Fibroblast of upper back skin (primary cell): ENCODE measurements at places on chromosomes 3 and 15.
A peak's percentile ranks its signal among the peaks of the same experiment; 100 is the strongest.

- no peak for DNase-seq
Measured at GRCh38 chr3:46375218-46375617, 4.5 kb downstream of the CCR5 start.

GRCh38 chr15:38874464-38874863, 309.9 kb upstream of the RASGRP1 start:
- no peak for DNase-seq

GRCh38 chr15:74025436-74025835, 30.9 kb downstream of the PML start:
- no peak for DNase-seq

DNA sequence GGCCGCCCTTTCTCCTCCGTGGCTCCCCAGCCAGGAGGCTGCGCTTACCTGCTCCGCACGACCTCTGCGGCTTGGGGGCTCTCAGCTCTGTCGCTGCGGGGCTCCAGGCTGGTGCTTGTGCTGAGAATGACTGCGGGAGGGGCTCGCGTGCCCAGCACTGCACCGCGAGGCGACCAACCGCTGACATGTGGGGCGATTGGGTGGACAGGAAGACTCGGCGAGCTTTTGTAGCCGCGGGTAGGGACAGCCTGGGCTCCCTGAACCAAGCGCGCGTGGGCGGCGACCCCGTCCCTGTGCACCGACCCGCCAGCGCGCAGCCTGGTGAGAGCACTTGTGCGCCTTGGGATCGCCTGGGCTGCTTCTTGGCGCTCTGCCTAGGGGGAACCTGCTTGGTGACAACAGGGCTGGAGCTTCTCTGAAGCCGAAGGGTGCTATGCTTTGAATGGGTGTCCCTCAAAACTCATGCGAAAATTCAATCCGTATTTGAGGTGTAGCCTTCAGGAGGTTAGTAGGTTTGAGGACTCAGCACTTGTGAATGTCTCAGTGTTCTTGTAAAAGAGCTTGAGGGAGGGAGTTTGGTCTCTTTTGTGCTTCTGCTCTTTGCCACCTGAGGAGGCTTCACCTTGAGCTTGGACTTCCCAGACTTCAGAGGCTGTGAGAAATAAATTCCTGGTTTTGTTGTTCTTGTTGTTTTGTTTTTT, 50.4 kb downstream of the IL12A start:
- DNase-seq, result no peak

DNA sequence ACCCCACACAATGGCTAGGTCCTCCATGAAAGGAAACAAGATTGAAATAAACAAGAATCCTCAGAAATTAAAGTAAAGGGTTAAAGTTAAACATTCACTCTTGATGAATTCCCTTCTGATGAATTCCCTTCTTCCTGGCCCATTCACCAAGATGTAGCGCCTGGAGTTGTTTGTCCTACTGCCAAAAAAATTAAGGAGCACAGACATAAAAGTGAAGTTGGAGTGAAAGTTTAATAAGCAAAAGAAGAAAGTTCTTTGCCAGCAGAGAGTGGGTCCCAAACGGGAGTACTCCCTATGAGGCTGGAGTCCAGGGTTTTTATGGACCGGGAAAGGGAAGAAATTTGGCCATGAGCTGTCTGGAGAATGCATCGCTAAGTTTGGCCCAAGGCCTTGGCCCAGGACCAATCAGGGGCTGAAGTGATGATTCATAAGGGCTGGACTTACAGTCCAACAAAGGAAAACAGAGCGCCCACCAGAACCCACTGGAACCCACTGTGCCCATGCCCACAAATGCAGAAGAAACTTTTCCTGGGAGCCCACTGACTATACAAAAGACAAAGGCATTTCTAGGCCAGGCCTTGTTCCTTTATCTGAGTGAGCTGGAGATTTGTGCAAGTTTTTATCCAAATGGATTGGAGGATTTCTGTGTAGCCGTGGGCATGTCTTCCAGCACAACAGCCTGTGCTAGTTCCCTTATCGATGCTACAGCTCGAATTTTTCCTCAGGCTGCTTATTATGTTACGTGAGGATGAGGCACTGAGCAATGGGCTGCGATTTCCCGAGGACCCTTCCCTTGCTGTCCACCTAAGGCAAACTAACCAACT, 1561.6 kb downstream of the OTOL1 start:
- DNase-seq, result no peak

DNA sequence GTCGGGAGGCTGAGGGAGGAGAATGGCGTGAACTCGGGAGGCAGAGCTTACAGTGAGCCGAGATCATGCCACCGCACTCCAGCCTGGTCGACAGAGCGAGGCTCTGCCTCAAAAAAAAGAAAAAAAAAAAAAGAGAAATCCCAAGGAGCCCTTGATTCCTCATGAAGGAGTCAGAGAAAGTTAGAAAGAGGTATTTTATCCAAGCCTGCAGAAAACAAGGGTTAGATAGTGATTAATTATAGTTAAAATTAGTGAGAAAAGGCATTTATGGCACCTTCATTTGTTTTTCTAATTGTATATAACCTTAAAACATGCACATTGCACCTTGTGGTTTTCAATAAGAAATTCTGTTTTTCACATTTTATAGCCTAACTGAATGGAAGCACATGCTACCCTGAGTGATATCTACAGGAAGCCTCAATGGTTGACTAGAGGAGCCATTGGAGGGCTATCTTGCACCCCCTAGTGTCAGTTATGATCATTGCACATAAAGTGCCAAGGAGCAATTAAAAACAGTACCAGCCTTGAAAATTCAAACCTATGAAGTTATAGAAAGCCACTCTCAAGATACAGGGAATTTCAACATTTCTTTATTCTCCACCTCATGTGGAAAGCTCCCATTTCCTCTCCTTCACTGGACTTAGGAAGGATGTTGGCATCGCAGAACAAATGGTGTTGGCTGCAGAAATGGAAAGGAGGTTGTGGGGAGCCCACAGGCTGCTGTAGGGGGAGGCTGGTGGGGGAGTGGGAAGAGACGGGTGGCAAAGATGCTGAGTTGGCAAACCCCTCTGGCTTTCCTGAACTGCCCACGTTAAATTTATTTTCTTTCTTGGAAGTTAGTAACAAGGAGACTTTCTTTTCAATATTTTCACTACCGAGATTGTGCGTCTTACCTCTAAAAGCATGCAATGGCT, 48.5 kb downstream of the ITGA11 start:
- DNase-seq, result peak; percentile 35

GRCh38 chr15:42456971-42457370, 34.0 kb downstream of the ZNF106 start:
- DNase-seq, result peak; percentile 30

- no peak for DNase-seq
Measured at GRCh38 chr3:121096953-121097352, 188.9 kb downstream of the STXBP5L start.

- DNase-seq, result no peak
Measured at GRCh38 chr15:26197719-26198118, 334.6 kb upstream of the ATP10A start.

GRCh38 chr15:68435966-68436365, 4.0 kb upstream of the ITGA11 start:
- DNase-seq, result no peak

DNA sequence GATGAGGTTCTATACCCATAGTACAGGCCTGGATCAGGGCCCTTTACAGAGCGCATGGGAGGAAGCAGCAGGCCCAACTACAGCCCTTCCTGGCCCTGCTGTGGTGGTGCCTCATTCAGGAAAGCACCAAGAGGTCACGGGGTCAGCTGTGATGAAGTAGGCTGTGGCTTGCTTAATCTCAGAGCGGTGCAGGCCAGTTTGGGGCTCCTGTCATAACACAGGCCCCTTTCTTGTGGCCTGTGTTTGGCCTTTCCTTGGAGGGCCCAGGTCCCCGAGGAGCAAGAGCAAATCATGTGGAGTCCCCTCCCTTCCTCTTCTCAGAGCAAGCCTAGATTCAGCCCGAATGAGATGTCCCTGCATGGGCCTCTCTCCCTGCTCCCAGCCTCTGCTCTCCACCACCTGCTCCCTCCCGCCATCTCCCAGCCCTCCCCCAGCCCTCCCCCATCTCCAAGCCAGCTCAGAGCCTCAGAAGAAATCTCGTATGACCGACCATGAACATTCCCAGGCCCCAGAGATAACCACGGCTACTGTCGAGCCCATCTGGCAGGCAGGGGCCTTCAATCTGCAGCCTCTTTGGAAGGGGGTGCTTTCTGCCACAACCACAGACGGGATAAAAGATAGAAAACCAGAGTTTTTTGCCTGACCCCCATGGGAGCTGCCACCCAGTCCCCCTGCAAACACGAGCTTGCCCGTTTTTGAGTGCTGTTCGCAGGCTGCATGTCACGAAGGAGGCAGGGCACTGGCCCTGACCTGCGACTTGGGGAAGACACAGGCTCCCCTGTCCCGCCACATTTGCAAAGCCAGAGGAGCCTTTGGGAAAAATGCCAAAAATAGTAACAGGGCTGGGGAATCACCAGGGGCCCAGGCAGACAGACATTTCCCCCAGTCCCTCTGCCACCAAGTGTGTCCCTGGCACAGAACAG, 32.3 kb upstream of the DUSP7 start:
- peak; percentile 40 for DNase-seq

DNA sequence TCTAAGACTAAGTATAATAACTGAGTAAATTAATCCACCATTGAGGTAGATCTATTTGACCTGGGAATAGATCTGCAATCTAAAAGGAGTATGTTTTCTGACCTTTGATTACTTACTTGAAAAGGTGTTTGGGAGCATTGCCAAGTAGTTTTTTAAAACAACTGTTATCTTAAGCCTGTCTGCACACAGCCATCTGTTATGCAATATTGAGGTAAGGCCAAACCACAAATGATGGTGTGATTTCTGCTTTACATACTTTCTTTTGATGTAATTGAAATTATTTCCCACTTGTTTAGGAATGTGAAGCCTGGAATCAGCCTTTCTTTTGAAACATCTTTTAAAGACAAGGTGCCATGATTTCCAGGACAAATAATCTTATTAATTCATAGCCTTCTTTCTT, 274.0 kb downstream of the BBX start:
- DNase-seq, result peak; percentile 70

DNA sequence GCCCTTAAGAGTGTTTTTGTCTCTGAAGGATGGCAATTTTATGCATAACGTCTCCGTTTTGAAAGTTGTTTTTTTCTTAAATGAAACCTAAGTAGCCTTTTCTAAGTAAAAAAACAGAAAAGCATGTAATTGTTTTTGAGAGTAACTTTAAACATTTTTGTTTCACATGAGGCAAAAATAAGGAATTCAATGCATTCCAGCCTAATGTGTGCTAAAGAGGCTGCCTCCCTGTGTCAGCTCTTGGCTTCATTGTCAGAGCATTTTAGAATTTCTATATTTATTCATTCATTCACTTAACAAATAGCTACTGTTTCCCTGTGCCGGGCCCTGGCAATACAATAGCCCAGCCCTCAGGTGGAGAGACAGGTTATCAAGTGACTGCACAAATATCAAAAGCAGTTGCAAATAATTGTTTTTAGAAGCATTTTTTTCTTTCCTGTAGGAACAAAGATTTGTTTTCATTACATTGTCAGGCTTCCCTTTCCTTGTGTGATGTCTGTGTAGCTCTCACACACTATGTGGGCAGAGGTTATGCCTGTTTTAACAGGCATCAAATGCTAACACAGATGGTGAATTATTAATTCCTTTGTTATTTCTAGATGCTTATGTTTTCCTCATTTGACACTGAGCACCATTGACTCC, 81.9 kb downstream of the CCK start:
- no peak for DNase-seq

DNA sequence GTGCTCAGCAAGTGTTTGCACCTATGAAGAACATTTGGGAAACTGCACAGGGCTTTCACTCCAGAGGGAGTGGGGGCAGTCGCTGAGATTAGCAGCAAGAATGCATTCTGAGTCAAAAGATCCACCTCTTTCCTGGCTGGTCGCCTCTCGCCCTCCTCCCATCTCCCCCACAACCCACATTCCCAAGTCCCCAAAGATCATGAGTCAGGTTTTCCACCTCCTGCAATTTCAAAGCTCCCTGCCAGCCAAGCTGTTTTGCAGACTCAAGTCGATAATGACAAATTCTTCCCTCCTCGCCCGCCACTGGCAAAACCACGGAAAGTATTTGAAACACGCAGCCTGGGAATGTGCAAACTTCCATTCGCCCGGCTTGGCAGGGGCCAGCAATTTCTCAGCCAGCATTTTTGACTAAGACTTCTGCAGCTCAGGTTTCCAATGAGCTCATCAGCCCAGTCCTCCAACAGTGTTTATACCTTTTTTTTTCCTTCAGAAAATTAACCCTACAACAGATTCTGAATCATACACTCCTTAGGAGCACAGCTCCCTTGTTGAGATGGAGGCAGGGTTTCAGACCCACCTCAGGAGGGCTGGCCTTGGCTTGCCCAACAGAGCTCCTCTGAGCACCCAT, 181.4 kb downstream of the SMAD6 start:
- peak; percentile 100 for DNase-seq

- no peak for DNase-seq
Measured at GRCh38 chr3:143165211-143165610, 45.6 kb downstream of the CHST2 start.

GRCh38 chr3:86605166-86605565, 385.8 kb downstream of the VGLL3 start:
- no peak for DNase-seq

DNA sequence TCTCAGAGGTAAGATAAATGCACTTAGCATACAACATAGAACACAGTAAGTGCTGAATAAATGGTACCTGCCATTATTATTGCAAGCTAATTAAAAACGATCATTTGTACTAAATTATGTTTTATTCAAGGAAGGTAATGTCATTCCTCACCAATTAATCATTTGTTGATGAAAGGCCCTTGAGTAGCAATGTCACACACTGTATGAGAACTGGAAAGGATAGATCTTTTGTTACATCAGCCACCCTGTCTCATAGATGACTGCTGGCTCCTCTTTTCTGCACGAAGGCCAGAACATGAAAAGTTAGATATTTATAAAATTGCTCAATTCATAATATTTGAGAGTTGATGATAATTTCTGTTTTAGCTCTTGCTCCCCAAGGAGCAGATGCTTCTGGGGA, 415.4 kb downstream of the RBMS3 start:
- DNase-seq, result peak; percentile 23

DNA sequence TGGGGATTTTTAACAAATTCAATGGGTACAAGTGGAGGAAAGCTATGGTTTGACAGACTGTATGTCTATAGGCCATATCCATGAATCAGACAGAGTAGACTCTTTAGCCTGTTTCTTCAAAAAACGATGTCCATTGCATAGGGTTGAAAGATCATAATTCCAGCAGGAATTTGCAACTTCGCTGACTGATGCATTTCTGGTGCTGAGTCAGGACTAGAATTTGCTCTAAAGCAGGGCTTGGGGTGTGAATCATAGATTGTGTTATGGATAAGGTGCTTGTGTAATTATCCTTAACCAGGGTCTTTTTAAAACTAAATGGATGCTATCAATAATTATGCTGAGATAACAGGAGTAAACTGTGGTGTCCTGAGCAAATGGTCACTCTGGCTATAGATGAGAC, 200.4 kb upstream of the TBC1D5 start:
- DNase-seq, result peak; percentile 56

- no peak for DNase-seq
Measured at GRCh38 chr3:136197159-136197793, 1.1 kb upstream of the MSL2 start.

GRCh38 chr3:43153216-43154083, 47.6 kb upstream of the POMGNT2 start:
- DNase-seq, result peak; percentile 77

DNA sequence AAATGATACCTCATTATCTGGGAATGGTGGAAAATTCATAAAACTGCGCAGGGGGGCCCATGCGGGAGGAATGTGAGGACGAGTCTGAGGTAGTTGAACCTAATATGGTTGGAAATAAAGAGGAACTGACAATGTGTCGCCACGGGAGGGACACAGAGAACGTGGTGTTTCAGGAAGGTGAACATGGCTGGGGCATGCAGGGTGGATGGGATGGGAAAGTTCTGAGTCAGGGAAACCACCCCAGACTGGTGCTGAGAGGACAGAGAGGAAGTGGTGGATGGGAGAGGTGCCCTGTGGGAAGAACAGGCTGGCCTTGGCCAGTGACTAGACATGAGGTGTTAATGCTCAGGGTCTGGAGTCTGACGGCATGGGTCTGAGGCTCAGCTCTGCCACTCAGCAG, 137.1 kb upstream of the WNT5A start:
- DNase-seq, result peak; percentile 39
